T-helper 17 cell (primary cell): ENCODE measurements at places on chromosomes 6 and 20.

GRCh38 chr20:14220986-14221385 lies 116.4 kb downstream of the FLRT3 start:
- no peaks in the 10 kb centered on the region for H3K27me3 ChIP-seq
- H3K4me1 ChIP-seq, result no peaks in the 10 kb centered on the region
- H3K27ac ChIP-seq, result no peak overlapping the region
- no peaks in the 10 kb centered on the region for H3K36me3 ChIP-seq
- H3K4me3 ChIP-seq, result no peak overlapping the region

- H3K4me3 ChIP-seq, result no peak overlapping the region
- no peak for DNase-seq
- no peak overlapping the region for H3K27ac ChIP-seq
- H3K27me3 ChIP-seq, result peaks cover 40% of the 10 kb centered on the region
- H3K36me3 ChIP-seq, result peaks cover 6% of the 10 kb centered on the region
Observed at GRCh38 chr6:170284126-170284773, 6.6 kb downstream of the DLL1 start.

DNA sequence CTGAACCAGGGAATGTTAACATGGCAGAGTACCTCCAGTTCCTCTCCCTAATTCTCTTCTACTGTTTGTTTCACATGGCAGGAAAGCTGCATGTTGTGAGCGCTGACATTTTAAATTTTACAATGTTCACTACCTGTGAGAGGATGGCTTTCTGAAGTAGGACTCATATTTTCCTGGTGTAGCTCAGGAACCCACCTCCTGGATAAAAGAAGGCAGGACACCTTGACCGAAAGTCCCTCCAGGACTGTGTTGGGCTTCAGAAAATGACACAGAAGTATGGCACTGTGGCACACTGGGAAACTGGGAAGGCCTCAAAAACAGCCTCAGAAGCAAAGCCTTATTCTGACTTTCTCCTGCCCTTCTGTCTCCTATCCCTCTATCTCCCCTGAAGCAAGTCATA lies 33.3 kb downstream of the PTPRK start:
- H3K27ac ChIP-seq, result no peak overlapping the region
- peaks cover 3% of the 10 kb centered on the region for H3K36me3 ChIP-seq
- H3K27me3 ChIP-seq, result peaks cover 28% of the 10 kb centered on the region
- no peak overlapping the region for H3K4me3 ChIP-seq

- peaks cover 2% of the 10 kb centered on the region for H3K36me3 ChIP-seq
- H3K4me1 ChIP-seq, result peaks cover 38% of the 10 kb centered on the region
- H3K4me3 ChIP-seq, result no peak overlapping the region
- peak overlapping the region; percentile 68 for H3K27ac ChIP-seq
Observed at GRCh38 chr6:108622641-108623298, 62.1 kb downstream of the FOXO3 start.

DNA sequence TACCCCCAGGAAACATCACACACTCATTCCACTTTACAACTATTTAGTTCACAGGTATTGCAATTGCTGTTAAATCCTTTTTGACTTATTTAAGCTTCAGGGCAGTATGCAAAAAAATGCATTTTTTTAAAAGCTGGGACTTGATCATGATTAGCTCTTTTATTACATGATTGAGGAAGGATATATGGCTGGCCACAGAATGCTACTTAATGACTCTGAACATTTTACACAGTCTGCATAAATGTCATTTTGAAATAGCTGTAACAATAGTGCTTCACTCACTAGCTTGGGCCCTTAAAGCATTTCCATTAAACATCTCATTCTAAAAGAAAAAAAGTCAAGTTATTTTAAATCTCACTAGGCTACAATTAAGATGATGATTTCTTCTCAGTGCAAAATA lies 429.7 kb downstream of the FRK start:
- no peak for DNase-seq
- H3K4me3 ChIP-seq, result no peak overlapping the region
